ENCODE measurements at places on chromosomes 7 and 10.
A peak's percentile ranks its signal among the peaks of the same experiment; 100 is the strongest.

- DNase-seq: no peak
Measured at GRCh38 chr10:7354330-7355047, 56.3 kb downstream of the SFMBT2 start.

- no peak for DNase-seq
Measured at GRCh38 chr7:115816318-115816974, 214.1 kb downstream of the TFEC start.

DNA sequence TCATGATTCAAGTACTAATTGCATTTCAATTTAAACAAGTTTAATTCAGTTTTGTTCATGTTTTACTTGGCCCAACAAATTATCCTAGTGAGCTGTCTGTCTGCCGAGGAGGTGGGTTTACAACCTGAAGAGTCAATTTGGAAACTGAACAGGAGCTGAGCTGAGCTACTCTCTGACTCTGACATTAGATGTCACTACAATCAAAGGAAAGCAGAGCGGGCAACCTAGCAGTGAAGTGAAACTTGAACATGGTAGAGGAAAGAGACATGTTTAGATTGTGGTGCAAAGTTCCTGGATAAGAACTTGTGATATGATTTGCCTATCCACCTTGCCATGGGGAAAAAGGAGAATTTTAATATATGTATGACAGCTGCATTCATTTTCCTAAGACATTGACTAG, 9.6 kb upstream of the AGR3 start:
- no peak for DNase-seq

GRCh38 chr10:86393362-86393761, 26.8 kb upstream of the GRID1 start:
- DNase-seq: no peak

DNA sequence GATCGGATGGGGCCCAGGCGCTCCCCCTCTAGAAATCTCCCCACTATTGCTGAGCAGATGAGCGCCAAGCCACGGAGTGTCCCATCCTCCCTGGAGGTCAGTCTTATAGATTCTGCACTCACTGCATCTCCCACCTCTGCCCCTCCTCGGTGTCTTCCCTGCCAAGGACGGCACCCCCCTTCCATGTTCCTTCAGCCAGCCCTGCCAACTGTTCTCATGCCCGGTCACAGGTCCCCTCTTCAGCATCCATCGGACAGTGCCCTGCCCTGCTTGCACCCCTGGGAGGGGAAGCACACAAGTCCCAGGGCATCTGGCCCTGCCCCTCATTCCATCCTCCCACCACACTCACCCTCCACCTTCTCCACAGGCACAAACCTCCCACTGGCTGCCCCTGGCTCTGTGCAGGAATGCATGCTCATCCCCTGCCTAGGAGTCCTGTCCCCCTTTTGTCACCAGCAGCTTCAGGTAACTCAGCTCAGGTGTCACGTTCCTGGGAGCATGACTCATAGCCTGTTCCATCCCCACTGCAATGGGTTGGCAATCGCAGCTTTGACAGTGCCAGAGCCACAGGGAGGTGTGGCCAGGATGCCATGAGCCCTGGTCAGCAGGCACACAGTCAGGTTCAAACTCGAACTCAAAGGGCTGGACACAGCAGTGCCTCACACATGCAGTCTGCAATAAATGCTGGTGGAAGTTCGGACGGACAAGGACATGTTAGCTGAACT, 234.7 kb upstream of the TCERG1L start:
- no peak for DNase-seq

- DNase-seq: no peak
Measured at GRCh38 chr10:1411956-1412355, 325.4 kb downstream of the ADARB2 start.

GRCh38 chr7:106193661-106194060, 81.5 kb upstream of the SYPL1 start:
- no peak for DNase-seq

DNA sequence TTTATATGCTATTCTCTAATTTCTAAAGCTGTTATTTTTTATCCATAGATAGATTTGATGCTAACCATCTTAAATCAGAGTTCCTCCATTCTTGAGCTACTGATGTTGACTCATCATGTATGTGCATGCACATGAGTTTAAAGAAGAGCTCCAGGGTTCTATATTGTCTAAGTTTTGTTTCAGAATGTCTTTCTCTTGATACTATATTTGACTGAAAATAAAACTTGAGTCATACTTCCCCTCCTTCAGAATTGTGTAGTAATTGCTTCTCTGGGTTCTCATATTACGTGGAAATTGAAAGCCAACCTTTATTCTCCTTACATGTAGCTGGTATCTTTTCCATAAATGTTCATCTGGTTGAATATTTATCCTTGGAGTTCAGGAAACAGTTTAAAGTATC, 89.4 kb downstream of the LRRTM3 start:
- no peak for DNase-seq

GRCh38 chr7:54015251-54015650, 526.9 kb upstream of the VSTM2A start:
- peak; percentile 27 for DNase-seq

DNA sequence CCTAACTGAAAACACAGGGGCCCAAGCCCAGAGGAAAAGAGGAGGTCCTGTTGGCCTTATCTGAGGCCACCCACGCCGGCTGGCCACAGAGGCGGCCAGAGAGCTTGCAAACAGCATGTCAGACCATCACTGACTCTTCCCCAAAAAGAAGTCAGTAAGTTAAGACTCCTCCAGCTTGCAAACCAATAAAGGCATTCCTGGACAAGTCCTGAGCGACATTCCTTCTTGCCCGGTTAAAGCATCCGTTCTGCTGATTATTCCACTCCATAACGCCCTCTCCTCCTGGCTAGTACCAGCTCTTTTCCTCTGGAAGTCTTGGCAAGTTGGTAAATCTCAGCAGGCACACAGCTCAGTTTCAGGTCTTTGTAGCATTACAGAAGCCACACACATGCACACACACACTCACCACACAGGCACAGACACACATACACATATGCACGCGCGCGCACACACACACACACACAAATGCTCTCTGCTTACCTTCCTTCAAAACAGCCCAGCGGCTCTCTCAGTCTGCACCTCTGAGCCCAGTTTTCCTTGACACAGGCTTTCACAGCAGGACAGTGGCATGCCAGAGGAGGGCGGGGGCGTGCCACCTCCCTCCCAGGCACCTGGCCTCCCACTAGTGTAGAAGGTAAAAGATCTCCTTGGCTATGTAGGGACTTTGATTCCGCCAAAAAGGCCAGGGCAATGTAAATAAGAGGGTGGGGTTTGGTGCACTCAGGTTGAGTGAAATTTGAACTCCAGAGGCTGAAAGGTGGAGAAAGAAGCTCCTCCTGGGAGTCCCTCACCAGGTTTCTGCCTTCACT, 201.4 kb downstream of the TNS3 start:
- peak; percentile 55 for DNase-seq

- no peak for DNase-seq
Measured at GRCh38 chr10:110523736-110524135, 26.0 kb downstream of the DUSP5 start.

GRCh38 chr10:101545898-101546297, 42.2 kb downstream of the POLL start:
- DNase-seq: no peak

DNA sequence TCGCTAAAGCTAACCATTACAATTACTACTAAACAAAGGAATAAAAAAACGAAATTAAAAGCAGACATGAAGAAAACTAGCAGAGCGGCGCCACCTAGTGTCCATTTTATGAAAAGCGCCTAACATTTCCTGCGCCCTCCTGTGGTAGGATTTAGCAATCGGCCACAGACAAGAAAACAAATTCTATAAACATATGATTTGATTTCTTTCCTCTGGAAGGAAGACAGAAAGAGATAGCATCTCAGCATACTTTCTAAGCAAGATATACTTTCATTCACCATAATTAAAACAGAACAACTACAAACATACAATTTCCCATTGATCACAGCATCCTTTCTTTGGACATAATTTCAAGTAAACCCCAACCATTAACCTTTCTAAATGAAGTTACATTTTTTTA, 337.7 kb upstream of the NPVF start:
- DNase-seq: peak; percentile 88

- DNase-seq: no peak
Measured at GRCh38 chr7:95342029-95342428, 17.7 kb upstream of the PON1 start.

GRCh38 chr7:107631588-107632491, 28.8 kb upstream of the SLC26A4 start:
- DNase-seq: no peak

- DNase-seq: peak; percentile 57
Measured at GRCh38 chr10:92590623-92591549, 2.0 kb upstream of the KIF11 start.

- no peak for DNase-seq
Measured at GRCh38 chr7:155581107-155581830, 34.9 kb upstream of the CNPY1 start.

DNA sequence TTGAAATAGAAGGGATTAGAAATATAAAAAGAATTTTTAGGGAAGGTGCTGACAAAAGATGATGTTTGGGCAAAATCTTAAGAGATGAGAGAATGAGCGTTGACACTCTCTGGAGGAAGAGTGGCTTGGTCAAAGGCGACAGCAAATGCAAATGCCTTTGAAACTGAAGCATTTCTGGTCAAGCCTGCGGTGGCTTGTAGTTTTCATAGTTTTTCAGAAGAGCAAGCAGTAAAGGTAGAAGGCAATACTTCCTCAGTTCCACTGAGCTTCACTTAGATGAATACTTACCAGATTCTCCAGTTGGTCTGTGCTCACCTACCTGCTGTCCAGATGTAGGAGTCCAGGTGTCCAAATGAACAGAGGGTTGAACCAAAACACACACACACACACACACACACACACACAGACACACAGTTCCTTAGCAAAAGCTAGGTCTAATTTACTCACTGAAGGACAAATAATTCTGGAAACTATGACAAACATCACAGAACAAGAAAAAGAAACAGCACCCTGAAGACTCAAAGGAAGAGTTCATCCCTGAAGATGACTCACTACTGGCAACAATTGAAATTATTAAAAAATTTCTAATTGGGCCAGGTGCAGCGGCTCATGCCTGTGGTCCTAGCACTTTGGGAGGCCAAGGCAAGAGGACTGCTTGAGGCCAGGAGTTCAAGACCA, 12.1 kb upstream of the STK17A start:
- DNase-seq: no peak

- no peak for DNase-seq
Measured at GRCh38 chr10:125411724-125412123, 251.4 kb upstream of the CTBP2 start.

DNA sequence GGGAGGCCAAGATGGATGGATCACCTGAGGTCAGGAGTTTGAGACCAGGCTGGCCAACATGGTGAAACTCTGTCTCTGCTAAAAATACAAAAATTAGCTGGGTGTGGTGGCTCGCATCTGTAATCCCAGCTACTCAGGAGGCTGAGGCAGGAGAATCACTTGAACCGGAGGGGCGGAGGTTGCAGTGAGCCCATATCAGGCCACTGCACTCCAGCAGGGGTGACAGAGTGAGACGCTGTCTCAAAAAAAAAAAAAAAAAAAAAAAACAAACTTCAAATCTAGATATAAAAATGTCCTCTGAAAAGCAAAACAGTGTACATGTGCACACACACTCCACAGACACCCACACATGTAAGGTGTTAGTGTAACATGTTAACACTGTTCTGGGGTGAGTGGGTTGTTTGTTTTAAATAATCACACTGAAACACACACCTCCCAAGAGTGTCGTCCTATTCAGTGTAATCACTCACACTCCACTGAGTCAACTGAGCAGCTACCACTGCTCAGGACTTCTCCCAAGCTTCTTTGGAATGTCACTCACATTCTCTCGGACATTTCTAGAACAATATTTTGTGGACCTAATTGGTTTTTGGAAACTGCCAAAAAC, 12.8 kb upstream of the RGS10 start:
- DNase-seq: no peak

GRCh38 chr10:75592791-75593643, 161.6 kb downstream of the LRMDA start:
- DNase-seq: no peak

GRCh38 chr7:5532536-5533335, 109.1 kb upstream of the TNRC18 start:
- DNase-seq: no peak

DNA sequence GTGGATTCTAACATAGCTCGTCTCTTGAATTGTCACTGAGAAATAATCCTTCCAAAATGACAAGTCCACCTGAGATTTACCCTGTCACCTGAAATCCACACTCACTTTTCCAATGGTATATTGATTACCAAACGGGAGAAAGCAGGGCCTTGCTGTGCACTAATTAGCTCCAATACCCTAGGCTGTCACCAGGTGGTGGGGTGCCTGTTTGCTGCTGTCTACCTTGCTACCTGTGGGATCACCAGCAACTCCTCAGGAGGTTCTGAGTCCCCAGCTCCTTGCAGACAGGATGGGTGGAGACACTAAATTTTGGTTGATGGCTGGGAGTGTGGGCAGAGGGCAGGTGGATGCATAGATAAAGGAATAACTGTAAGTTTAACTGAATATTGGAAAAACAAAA, 237.2 kb upstream of the ZNF32 start:
- DNase-seq: no peak

DNA sequence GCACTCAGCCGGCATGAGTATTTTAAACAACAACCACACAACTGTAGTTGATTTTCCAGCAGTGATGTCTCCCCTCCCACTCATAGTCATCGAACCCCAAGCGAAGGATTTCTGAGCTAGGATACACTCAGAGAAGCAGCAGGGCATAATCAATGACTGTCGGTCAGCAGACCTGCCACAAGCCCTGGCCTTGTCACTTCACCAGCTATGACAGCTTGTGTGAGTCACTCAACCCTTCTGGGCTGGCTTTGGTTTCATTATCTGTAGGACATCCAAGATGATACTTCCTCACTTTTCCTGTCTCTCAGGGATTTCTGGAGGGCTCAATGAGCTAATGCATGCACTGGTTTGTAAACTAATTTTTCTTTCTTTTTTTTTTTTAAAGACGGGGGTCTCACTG, 22.0 kb upstream of the UBE3C start:
- DNase-seq: no peak

- no peak for DNase-seq
Measured at GRCh38 chr7:116906391-116906790, 44.0 kb downstream of the CAPZA2 start.

DNA sequence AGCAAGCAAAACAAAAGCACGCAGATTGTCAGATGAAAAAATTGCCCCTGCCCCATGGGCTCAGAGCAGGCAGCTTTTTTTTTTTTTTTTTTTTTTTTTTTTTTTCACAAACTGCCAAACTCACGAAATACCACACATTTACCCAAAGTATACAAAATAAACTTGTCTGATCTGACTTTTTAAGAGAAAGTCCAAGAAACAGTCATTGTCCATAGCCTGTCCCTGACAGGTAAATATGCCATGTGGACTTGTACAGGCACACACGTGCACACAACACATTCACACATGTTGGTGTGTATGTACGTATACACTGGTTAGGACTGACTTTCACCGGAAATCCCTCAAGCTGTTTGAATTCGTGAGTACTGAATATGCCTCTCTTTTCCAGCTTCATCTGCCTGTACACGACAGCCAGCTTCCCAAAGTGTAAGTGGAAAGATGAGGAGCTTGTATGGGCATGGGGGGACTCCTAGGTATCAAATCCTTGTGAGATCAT, 929 bp upstream of the HGF start:
- DNase-seq: no peak

DNA sequence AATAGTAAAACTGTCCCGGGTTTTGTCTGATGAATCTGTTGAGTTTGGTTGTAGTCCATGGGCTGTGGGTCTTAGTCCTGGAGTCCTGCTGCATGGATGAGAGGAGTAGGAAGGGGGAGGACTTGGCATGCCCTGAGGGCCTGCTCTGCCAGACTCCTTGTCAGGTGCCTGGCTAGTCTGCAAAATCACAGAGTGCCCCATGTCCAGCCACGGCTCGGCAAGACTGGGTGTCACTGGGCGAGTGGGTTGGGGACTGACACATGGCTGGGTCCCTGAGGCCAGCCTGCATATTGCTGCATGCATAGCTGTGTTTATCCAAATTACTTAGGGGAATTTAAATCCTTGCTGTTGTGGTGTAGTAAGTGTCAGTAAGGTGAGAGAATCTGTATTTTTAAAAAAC, 9.7 kb downstream of the MINDY4 start:
- no peak for DNase-seq

Data from retina (tissue), 1 donor.